ENCODE measurements at places on chromosomes 3 and 15.
A peak's percentile ranks its signal among the peaks of the same experiment; 100 is the strongest.

- no peak for DNase-seq
Measured at GRCh38 chr3:111730143-111730542, 128.9 kb upstream of the PHLDB2 start.

- DNase-seq = no peak
Measured at GRCh38 chr3:5634411-5634810, 446.9 kb downstream of the EDEM1 start.

- no peak for DNase-seq
Measured at GRCh38 chr3:53092942-53093341, 37.3 kb downstream of the RFT1 start.

DNA sequence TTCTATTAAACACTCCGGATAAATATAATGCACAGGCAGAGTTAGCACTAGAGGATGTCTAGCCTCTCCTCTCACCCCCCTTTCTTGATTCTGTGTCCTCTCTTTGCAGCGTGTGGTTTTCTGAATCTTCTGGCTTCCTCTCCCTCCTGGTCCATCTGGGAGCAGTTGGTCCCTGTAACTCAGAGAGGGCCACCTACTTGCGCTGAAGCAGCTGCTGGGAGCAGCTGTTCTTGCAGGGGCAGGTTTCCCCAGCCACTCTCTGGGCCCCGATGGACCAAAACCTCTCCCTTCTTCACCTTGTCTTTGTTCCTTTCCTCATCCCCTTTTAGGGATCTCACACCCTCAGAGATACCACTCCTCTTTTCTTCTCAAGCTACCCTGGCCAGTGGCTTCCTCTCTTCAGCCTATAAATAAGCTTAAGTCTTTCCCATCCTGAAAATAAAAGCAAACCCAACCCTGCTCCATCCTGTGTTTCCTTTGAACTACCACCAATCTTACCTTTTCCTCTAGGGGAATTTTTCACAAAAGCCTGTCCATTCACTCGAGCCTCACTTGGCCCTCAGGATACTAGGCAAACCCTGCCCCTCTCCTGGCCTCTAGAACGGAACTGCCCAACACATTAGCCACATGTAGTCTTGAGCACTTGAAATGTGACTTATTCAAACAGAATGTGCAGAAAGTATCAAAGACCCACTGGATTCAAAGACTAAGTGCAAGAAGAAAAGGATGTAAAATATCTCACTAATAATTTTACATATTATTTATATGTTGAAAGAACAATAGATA, 59.7 kb downstream of the STARD5 start:
- no peak for DNase-seq

DNA sequence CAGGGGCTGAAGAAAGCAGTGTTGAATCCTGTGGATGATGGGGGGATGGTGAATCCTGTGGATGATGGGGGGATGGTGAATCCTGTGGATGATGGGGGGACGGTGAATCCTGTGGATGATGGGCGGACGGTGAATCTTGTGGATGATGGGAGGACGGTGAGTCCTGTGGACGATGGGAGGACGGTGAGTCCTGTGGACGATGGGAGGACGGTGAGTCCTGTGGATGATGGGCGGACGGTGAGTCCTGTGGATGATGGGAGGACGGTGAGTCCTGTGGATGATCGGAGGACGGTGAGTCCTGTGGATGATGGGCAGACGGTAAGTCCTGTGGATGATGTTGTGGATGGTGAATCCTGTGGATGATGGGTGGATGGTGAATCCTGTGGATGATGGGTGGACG, 170.7 kb downstream of the SV2B start:
- DNase-seq = no peak

DNA sequence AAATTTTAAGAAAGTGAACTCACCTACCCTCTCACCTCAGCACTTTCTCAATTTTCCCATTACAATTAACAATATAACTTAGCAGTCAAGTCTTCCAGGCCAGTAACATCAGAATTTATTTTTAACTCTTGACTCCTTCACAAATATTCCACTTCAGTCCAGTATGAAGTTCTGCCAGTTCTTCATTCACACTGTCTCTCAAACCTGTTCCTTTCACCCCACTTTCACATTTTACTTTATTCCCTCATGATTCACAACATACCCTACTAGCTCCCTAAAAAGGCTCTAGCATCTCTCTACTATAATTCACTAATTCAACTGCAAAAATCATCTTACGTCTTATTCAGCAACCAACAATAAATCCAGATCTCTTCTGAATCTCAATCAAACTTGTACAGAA, 3.8 kb downstream of the GSK3B start:
- DNase-seq = no peak

- DNase-seq = no peak
Measured at GRCh38 chr15:40108061-40108854, 421 bp downstream of the BMF start.

DNA sequence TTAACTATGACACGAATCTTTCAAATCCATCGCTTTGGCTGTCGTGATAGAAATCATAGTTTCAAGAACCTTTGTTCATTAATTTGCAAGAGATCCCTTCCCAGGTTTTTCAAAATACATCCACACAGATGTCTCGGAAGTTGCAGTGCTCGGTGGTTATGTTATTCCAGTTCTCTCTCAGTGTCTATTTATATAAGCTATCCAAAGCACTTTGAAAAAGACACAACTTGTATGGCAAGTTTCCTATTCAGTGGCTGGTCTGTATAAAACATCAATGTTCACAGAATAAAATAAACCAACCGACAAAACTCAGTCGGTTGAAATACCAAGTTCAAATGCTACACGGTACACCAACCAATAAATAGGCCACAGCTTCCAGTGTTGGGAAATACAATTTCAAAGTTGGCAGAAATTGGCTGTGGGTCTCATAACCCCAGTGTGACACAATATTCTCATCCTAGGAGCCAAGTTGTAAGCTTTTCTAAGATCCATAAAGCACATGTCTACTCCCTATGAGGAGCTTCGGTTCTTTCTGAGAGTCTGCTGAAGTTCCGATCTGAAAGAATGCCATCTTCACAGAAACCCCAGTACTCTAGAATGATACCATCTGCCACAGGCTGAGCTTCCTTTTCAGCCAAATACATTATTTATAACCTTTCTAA, 23.7 kb downstream of the SATB1 start:
- DNase-seq = no peak

DNA sequence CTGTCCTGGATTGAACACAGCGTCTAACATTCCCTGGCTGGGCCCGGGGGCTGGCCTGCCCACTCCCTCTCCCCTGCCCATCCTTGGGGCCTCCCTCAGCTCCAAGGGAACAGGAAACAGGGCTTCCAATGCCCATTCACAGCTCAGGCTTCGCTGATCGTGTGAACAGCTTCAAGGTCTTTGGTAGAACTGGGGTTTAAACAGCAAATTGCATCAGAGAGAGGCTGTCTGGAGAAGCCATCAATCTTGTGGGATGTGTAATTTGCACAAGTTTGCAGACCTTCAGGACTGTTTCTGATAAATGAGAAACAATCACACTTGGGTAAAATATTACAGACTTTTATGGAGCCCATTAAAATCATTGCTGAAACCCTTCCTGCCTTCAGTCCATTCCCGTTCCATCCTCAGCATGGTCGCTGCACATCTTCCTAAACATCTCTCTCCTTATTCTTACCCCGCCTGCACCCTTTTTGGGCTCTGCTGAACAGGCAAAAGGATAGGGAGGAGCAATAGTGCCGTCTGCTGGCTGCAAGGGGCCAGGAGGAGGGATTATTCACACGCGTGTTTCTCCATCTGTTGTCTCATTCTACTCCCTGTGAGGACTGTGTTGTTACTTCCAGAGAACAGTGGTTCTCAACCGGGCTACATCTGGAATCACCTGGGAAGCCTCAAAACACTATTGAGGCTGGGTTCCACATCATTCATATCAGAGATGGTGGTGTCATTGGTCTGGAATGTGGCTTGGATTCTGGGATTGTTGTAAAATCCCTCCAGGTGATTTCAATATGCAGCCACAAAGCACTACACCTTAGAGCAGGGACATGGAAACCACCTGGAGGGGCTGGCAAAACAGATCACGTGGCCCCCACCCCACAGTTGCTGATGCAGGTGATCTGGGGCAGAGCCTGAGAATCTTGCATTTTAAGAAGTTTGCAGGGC, 116.3 kb downstream of the CLSTN2 start:
- DNase-seq = no peak

- no peak for DNase-seq
Measured at GRCh38 chr3:47225310-47225906, 57.2 kb downstream of the KIF9 start.

GRCh38 chr3:64216274-64217147, 8.8 kb downstream of the PRICKLE2 start:
- DNase-seq = no peak

- DNase-seq = no peak
Measured at GRCh38 chr15:91624353-91624968, 229.0 kb upstream of the SLCO3A1 start.

DNA sequence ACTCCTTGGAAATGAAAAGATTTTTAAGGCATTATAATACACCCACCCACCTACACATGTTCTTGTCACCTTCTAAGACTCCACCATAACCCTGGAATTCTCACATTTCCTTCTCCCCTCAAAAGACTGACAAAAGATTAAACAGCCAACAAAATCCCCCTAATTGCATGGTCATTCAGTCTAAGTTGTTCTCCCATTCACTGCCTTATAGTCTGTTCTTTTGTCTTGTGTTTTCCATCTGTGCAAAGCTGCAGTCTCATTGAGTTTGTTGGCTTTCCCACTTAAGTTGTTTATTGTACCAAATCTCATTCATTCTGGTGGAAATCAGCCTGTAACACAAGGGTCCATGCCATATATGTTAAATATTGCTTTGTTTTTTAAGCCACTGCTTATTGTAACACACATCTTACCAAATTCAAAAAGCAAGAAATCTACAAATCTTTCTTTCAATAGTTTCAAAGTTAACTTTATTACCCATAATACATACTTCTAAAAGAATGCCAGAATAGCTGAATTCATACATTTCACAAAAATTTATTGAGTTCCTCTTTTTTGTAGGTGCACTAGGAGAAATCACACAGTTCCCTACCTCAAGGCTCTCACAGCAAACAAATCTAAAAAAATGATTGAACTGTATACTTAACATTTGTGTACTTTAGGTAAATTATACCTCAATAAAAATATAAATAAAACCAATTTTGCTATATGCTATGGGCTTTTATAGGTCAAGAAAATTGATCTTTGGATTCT, 2.4 kb upstream of the RCN2 start:
- no peak for DNase-seq

- no peak for DNase-seq
Measured at GRCh38 chr3:66452303-66453011, 48.4 kb downstream of the LRIG1 start.

DNA sequence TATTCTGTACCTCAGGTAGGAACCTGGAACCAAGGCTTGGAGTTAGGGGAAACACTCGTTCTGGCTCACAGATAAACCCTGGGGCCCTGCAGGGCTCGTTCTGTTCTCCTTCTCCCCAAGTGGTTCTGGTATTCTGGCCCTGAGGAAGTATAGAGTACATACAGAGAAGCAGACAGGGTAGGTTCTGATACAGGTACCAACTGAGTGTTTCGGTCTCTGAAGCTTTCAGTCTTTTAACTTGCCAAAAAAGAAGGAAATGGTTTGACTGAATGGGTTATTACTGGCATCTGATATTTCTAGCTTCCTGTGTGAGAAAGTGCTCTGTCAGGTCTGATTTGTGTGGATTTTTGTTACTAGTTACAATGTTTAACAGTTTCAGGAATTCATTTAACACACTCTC, 67.3 kb downstream of the UBE2E2 start:
- DNase-seq = no peak

DNA sequence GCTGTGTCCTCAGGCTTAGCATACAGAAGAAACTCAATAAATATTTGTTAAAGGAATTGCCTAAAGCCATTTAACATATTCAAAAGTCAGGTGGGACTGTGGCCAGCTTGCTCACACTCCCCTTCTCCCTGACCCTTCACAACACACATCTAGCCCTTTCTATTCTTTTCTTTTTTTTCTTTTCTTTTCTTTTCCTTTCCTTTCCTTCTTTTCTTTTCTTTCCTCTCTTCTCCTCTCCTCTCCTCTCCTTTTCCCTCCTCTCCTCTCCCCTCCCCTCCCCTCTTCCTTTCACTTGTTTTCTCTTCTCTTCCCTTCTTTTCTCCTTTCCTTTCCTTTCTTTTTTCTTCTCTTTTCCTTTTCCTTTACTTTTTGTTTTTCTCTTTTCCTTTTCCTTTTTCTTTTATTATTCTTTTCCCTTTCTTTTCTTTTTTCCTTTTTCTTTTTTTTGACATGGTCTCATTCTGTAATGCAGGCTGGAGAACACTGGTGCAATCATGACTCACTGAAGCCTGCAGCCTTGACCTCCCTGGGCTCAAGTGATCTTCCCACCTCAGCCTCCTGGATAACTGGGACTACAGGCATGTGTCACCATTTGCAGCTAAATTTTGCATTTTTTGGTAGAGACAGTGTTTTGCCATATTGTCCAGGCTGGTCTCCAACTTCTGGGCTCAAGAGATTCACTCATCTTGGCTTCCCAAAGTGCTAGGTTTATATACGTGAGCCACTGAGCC, 377.8 kb downstream of the GRM7 start:
- no peak for DNase-seq

DNA sequence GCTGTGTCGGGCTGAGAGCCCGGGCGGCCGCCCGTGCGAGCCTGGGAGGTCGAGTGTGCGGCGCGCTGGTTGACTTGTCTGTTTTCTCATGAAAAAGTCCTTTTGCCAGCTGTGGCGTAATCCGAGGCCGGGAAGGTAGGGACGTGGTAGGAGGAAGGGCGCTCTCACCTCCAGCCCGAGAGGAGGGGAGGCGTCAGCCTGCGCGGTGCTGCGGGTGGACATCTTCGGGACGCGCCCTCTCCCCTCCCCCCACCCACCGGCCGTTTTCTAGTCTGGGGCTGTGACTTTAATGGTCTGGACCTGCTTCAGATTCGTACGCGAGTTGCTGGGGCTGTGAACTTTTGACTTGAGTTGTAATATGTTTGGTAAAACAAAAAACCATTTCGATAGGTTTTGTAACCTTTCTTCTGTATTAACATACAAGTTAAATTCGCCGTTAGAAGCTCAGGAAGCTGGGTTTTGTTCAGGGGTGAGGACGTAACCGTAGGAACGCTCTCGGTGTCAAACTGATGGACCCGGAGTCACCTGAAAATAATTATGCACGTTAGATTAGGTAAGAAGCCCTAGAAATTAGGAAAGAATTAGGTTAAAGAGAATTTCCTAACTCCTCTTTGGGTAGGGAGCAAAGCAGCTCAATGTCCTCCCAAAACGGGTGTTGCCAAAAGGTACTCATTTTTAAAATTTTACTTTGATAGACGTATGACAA, 762 bp downstream of the NCK1 start:
- no peak for DNase-seq

- DNase-seq = no peak
Measured at GRCh38 chr15:28003302-28004037, 95.6 kb downstream of the OCA2 start.

GRCh38 chr15:39631357-39631756, 50.5 kb downstream of the THBS1 start:
- DNase-seq = no peak

- peak; percentile 6 for DNase-seq
Measured at GRCh38 chr15:56821721-56822425, 88.6 kb upstream of the ZNF280D start.

DNA sequence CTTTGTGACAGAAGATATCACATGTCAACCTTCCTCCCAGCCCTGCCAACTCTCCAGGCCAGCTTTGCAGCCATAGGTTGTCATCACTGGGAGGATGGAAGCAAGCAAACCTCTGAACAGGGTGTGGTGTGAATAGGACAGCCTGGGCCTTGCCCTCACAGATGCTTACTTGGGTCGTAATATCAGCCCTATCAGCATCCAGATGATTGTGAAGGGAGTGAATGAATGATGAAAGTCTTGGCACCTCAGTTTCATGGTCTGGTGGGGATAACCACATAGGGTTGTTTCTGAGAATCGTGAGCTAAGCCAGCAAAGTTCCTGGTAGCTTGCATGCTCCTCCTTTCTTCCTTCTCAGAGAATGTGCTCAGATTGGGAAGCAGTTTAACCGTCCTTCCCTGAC, 55.1 kb upstream of the POLR2M start:
- DNase-seq = no peak

- DNase-seq = no peak
Measured at GRCh38 chr15:66942649-66943390, 122.6 kb upstream of the SMAD3 start.

Data from stimulated activated CD4-positive, alpha-beta T cell treated with anti-CD3 and anti-CD28 coated beads, Interleukin-1b, Interleukin-23, amount 100 ng/mL, for 1 hour (primary cell).